ENCODE measurements at places on chromosomes 12 and 14.

GRCh38 chr12:53079226-53080117 is at the start of gene SPRYD3:
Gene SPRYD3 (minus strand): TSS chr12:53079390. CDS start chr12:53079333, 57 bp downstream.
- DNase-seq = peak; percentile 98

GRCh38 chr14:74785056-74785613 is 22.0 kb downstream of the YLPM1 start:
- no peak for DNase-seq

- peak; percentile 42 for DNase-seq
These were observed at the start of gene RHOJ for GRCh38 chr14:63204407-63205043. Gene RHOJ (plus strand): TSS chr14:63204443. CDS start chr14:63204870, 427 bp downstream.

DNA sequence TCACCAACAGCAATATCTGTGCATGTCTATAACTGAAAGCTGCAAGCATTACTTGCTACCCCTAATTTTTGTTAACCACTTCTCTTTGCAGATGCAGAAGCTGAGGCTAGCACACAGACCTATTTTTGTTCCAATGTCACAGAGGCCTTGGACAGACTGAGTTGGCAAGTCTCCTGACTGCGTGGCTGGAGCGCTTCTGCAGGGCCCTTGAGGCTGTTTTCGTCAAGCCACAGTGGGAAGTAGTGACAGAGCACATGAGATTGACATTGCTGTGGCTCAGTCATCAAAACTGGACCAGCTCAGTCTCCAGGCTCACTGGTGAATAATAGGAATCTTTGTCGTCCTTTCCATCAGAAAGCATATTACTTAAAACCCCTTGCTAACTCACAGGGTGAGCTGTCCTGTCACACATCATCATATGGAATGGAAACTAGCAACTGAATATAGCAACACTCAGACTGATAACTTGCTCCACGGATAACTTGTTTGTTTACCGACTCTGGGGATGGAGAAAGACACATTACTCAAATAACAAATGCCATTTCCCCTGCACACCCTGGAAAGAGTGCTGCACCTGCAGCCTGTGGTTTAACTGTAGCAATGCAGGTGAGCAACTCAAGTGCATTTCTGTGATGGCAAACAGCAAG is 43.6 kb upstream of the DDX11 start:
- DNase-seq = no peak

DNA sequence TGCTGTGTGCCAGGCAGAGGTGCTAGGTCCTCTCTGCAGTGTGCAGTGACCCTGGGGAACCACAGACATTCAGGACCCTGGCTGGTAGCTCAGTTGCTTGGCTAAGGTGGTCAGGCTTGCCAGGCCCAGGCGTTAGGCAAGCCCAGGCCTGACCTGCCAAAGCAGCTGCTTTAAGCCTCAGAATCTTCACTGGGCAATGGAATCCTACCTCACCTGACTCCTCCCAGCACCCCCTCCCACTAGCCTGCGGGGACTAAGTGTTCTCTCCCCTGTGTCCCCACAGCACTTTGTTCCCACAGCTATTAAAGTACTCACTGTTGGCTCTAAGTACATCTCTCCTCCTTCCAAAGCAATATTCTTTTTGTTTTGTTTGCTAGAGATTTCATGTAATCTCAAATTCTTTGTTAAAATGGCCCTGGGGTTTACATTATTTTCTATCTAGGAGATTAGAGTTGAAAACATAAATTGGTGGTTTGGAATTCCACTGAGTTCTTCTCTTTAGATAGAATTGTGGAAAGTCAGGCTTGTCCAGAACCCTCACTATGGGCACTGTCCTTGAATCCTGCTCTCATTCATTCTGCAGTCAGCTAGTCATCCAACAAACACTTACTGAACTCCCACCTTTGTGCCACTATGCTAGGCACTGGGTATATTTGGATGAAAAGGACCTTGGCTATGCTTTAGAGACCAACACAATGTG is 44.4 kb downstream of the DGLUCY start:
- DNase-seq = no peak

Measured in GM23338 (cell line).